ENCODE measurements at places on chromosomes 2 and 18.

GRCh38 chr18:44887227-44887631 lies 206.5 kb downstream of the SETBP1 start:
- no peak for DNase-seq

- no peak for DNase-seq
Observed at GRCh38 chr2:221422516-221423209, 149.4 kb downstream of the EPHA4 start.

GRCh38 chr2:120465012-120465700 lies 119.2 kb downstream of the INHBB start:
- no peak for DNase-seq

- no peak for DNase-seq
Observed at GRCh38 chr2:169661265-169661664, 32.9 kb downstream of the CFAP210 start.

DNA sequence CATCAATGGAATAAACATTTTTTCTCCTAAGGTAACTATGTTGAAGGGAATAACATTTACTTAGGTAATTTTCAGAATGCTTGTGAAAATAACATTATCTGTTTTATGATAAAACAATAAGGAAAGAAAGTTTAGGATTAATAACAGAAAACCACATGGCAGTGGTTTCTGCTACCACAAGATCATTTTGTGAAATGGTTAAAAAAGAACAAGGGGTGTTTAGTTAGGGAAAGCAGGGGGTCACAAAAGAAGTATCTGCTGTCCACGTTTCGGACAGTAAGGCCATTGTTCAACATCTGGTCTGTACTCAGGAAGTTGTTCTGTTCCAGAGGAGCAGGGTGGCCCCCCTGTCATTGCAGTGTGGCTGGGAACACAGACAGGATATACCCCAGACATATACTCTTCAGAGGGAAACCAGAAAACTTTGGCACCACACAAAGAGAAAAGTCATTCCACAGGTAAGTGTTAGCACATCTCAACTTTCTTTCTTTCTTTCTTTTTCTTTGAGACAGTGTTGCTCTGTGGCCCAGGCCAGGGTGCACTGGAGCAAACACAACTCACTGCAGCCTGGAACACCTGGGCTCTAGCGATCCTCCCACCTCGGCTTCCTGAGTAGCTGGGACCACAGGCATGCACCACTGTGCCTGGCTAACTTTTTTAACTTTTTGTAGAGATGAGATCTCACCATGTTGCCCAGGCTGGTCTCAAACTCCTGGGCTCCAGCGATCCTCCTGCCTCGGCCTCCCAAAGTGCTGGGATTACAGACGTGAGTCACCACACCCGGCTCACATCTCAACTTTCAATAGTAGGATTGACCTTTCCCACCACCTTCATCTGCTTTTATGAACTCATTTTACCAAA lies 14.8 kb upstream of the ARL5A start:
- no peak for DNase-seq

DNA sequence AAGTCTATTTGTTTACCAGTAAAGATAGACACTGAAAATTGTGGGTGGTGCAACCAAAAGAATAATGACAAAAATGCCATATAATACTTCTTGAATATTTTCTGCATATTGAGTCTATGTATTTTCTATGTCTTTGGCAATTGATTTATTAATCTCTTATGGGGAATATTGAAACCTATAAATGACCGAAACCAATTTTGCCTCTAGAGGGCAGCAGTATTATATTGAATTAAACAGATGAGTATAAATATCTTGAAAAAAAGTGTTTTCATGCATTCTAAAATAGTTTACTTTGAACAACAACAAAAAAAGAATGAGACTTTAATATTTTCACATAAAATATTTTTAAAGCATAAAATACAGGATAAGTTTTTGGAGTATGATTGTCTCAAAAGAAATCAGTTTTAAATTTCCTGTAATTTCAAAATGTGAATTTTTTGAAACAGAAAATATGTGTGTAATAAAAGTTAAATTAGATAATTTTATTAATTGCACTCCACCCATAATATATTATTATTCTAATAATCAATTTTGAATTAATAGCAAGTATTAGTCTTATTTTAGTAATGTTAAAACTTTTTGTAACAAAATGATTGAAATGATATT lies 49.9 kb upstream of the CALCRL start:
- DNase-seq = no peak

GRCh38 chr2:24418166-24418841 lies 58.0 kb upstream of the ITSN2 start:
- no peak for DNase-seq

GRCh38 chr2:221851531-221852045 lies 279.5 kb upstream of the EPHA4 start:
- no peak for DNase-seq

Data from smooth muscle cell of the brain vasculature (primary cell).